ENCODE measurements at places on chromosomes 5 and 9.

DNA sequence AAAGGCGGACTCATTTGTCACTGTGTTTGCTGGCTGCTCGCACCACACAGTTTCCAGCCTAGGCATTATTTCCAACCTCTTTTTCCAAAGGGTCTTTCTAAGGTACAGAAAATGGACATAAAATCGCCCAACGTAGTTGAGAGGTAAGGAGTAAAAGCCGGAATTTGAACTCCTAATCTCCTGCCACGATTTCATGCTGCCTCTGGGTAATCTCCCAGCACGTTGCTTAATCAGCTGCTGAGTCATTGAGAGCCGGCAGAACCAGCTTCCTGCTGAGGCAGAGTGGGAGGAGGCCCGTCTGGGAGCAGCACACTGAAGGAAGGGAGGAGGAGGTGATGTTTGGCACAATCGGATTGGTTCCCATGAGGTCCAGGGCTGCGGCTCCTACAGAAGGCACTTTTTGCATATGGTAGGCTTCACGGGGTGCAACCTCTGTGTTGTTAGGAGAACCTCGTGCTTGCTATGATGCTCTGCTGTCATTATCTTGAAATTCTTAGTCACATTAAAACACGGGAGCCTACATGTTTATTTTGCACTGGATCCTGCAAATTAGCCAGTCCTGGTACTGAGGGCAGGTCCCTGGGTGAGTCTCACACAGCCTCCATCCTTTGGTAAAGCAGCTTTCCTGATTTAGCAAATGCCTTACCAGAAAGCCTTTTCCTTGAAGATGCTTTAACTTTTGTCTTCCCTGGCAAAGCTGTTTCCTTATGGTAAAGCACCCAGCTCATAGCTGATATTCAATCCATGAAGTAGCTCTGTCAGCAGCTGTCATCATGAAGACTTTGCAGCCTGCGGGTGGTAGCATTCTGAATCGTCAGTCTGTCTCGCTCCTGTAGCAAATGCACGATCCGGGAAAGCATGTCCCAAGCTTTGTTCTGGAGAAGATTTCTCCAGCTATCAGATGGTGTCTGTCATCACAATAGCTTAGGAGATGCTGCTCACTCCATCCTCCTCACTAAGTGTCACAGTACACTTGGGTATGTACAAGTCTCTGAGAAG is 191.6 kb upstream of the MSX2 start:
- DNase-seq = peak; percentile 72

DNA sequence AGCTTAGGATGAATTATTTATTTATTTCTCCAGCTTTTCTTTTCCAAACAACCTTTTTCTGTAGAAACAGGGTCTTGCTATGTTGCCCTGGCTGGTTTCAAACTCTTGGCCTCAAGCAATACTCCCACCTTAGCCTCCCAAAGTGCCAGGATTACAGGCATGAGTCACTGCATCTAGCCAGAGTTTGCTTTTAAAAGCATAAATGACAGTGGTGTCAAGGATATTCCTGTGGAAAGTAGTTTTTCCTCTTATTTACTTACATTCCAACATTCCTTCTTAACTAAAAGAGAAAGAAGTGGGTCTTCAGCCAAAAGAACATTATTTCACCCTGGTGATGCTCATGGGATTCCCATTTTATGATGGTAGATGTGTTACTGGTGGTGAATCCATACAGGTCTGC is 62.4 kb downstream of the GRIA1 start:
- DNase-seq = no peak

DNA sequence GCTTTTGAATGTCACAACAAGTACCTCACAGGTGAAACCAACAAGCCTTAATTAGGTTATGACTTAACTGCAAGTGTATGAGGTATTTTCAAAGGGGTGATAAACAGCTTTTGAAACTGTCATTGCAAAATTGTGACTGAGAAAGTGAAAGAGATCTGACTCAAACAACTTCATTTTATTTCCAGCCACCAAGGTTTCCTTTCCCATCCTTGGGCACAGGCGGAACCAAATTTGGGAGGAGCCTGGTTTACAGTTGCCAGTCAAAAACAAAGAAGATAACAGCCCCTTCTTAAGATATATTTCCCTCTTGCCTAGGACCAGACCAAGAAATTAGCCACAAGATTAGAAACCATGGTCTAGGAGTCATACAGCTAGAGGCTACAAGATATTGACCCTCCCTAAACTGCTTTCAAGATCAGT is 417.1 kb downstream of the CSNK1G3 start:
- DNase-seq = no peak

DNA sequence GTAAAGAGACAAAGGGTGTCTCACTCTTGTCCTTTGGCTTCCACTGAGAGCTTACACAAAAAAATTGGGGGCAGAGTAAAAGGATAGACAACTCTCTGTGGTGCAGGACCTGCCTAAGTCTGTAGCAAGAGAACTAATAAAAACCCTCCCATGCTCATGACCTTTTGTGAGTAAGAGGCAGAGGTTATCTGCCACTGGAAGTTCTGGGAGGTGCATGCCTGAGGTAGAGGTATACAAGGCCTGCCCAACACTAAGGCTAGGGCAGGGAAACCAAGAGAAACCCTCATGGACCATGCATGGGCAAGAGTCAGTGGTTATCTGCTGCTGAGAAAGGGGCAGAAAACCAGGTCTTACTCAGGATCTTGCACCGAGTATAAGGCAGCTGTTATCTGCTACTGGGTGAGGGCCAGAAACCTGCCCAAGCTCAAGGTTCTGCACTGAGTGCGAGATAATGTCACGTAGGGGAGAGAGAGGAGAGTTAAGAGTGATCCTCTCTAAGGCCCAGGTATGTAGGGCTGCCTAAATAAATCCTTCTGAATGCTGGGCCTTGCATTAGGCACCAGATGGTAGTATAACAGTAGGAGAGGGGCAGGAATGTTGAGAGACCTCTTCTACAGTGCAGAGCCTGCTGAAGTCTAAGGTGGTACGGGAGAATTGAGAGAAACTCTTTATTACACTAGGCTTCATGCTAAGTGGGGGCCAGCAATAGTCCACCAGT is 143.4 kb downstream of the MACROH2A1 start:
- DNase-seq = no peak

Data from tongue (tissue), 3 donors.